ENCODE measurements at places on chromosomes 2 and 18.

DNA sequence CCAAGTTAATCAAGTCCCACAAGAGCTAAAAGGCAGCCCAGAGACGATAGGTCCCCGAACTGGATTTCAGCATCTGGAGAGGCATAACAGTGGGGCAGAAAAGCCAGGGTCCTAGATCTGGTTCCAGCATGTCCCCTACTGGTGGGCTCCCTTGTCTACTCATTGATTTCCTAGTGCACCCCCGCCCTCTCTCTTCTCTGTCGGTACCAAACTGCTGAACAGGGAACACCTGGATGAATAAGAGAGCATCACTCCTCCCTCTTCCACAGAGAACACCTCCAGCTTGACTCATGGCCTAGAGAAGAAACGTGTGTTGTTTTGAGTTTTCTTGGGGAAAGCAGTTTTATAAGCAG, 101.3 kb downstream of the FOXI3 start:
- DNase-seq, result no peak

DNA sequence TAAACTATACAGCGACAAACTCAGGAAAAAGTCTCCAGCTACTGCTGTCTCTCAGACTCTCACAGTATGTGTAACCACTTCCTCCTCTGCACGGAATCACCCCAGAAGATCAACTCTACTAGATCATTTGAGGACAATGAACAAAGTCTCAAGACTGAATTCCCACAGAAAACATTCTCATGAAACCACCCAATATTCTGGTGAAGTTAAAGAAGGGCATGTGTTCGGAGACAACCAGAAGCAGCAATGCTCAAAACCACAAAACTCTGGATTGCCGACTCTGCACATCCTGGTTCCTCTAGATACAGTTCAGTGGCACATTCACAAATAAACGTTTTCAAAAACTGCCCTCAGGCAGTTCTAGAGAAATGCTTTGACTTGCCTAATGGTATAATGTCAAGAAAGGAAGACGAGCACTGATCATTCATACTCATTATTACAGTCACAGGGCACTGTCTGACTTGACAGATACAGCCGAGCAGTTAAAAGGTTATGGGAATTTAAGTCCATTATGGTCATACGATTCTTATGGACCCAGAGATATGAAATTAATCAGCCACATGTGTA, 91.9 kb upstream of the STK17B start:
- no peak for DNase-seq

- DNase-seq, result no peak
Observed at GRCh38 chr18:50154420-50154819, 40.5 kb downstream of the MYO5B start.

GRCh38 chr2:29496198-29496597, 381.0 kb downstream of the CLIP4 start:
- DNase-seq, result no peak

DNA sequence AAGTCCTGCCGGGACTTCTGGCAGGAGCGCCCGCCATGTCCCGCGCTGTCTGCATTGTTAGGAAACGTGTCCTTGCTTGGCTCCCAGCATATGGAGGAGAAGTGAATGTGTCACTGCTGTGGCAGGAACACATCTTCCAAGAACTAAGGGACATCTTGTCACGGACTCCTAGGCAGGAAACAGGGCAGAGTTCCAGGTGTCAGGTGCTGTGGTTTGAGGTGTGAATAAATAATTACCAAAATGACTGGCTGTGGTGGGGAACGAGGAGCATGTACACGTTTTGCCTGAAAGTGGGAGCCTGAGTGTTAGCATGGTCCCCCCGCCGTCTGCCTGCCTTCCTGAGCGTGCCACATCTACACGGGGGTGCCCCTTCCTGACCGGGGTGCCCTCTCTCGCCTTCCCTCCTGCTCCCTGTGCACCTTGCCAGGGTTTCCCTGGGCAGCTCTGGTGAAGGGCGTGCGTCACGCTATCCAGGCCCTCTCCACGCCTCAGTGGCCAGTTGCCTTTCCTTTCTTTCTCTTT, 237.5 kb downstream of the LDLRAD4 start:
- no peak for DNase-seq

GRCh38 chr2:232757905-232758304, 18.5 kb downstream of the KCNJ13 start:
- DNase-seq, result no peak

DNA sequence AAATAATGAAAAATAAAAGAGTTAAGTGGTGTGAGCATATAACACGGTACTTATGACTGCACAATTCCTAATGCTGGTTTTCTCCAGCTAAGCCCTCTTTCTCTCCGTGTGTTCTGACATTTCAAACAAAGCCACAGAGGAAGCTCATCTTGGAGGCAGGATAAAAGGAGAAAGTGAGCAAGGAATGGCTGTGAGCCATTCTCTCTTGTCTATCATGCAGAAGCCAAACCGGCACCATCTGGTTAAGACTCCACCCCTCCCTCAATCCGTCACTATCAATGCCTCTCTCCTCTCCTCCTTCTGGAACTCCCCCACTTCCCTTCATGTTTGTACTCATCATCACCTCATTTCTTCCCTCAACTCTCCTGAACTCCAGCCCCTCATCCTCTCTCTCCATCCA, 210.4 kb downstream of the TMEM163 start:
- DNase-seq, result no peak

- DNase-seq, result no peak
Observed at GRCh38 chr18:41461114-41461513, 493.9 kb upstream of the PIK3C3 start.

GRCh38 chr2:16900405-16901025, 234.9 kb upstream of the CYRIA start:
- DNase-seq, result no peak

DNA sequence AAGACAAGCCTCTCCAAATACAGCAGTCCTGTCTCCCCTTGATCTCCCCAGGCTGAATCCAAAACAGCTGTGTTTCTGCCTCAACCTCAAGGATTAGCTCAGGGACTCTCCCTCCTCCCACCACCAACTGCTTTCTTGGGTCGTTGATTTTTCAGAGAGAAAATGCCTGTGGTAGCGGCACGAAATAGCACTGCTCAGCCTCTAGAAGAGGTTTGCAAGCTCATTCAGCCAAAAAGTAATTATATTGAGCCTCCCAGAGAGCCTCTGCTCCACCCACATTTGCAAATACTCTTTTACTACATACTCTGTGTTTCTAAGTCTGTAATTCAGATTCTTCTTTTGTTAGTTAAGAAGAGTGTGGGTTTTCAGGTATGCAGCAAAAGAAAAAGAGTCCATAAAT, 396.4 kb upstream of the TNP1 start:
- no peak for DNase-seq

GRCh38 chr2:45713591-45713990, 62.1 kb downstream of the PRKCE start:
- no peak for DNase-seq

DNA sequence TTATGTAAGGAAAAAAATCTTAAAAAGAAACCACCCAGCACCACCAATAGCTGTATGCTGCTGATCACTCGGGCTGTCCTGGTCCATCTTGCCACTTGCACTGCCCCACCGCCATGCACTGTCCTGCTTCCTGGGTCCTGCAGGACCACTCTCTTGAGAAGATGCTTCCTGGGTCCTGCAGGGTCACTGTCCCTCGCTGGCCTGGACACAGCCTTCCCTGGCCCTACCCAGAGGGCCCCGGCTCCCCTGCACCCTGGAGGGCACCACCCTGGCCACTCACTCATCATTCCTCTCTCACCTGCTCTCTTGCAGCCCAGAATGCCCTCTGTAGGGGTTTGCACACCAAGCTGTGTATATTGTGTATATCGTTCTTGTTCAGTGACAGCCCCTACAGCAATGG, 2.4 kb upstream of the OTOS start:
- no peak for DNase-seq

GRCh38 chr2:219912491-219912921, 285.1 kb downstream of the SLC4A3 start:
- DNase-seq, result no peak

- DNase-seq, result no peak
Observed at GRCh38 chr2:234771980-234772732, 179.7 kb upstream of the SH3BP4 start.

All from 8988T (cell line).